Foreskin fibroblast (primary cell): ENCODE measurements at places on chromosomes 7 and 10.

DNA sequence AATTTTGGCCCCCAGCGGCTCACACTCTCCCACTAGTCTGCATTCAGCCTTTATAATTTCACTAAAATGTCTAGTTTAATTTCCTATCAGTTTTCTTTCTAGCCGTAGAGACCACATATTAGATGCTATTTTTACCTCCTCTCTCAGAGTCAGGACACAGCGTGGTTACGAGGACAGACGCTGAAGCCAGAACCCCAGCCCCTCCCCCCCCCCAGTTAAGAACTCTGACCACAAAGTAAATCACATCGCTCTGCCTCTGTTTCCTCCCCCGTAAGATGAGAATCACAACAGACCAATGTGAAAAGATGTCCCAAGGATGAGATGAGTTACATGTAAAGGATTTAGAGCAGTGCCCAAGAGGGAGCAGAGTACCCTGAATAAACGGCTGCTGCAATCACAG lies 11.1 kb upstream of the TARP start:
- DNase-seq = no peak

DNA sequence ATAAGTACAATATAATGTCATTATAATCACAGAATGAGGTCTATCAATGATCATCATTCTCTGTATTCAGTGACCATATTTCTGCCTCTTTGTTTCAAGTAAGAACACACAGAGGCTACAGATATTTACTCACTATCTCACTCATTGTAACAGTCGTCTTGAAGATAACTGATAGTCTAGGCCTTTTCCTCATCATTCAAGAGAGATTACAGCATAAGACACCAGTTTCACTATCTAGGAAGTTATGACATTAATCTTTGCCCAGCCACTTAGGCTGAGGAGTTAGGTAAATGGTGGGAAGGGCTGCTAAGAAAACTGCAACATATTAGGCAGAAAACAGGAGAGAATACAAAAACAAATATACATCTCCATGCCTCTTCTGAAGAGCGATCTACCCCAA lies 125.3 kb downstream of the CHCHD3 start:
- no peak for DNase-seq

DNA sequence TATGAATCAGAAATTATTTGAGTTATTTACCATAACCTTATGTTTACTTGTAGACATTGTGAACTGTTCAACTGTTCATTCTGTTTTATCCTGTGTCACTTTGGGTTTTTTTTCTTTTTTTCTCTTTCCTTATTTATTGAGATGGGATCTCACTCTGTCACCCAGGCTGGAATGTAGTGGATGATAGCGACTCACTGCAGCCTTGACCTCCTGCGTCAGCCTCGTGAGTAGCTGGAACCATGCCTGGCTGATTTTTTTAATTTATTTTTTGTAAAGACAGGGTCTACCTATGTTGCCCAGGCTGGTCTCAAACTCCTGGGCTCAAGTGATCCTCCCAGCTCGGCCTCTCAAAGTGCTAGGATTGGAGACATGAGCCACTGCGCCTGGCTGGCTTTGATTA lies 97.1 kb downstream of the CSTF2T start:
- peak; percentile 4 for DNase-seq

- no peak for DNase-seq
Observed at GRCh38 chr10:18236756-18237155, 96.5 kb downstream of the CACNB2 start.

DNA sequence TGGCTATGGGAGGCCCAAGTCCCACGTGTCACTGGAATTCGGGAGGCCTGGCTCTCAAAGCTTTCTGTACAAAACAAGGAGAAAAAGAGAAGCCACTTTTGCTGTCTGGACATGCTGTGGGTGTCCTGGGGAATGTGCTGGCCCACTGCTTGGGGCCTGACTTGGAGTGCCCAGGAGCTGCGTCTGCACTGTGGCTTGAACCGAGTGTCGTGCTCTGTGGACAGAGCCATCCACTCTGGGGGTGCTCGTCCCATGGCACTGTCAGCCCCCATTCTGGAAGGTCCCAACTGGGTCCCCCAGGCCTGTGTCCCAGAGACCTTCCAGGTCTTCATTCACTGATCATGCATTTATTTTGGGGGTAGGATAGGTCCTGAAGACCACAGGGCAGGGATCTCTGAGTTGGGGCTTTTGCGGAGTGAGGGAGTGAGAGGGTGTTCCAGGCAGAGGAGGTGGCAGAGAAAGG lies 138.0 kb downstream of the LHPP start:
- no peak for DNase-seq

GRCh38 chr10:8102708-8103401 lies 48.4 kb downstream of the GATA3 start:
- DNase-seq = no peak

DNA sequence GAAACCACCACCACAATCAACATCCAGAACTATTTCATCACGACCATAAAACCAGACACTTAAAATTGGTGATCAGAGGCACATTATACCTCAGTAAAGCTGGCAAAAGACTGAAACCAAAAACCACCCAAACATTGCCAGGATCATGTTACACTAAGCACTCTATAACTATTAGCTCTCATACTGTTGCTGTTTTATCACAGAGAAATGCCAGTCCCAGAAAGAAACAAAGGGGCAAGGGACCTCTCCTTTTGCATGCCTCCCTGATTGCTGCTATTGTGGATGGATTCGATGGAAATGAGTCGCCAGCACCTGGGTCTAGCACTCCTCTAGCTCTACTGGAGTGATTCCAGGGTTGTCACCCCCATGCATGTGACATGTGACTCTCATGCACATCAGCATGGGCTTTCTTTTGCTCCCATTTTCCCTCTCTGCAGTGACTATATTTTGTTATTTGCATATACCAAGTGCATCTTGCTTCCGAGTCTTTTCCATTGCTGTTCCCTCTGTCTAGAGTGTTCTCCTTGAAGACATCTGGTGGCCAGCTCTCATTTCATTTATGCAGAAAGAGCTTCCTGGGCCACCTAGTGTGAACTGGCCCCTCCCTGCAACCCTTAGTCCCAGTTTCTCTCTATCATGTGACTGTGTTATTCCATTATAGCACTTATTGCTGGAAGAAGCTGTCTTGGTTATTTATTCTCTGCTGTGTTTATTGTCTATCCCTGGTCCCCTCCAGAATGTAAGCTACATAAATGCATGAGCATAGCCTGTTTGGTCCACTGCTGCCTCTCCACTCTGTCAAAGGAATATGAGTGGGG lies 300.6 kb downstream of the PLXNA4 start:
- DNase-seq = no peak

GRCh38 chr10:24382979-24383663 lies 174.2 kb downstream of the KIAA1217 start:
- no peak for DNase-seq

GRCh38 chr7:4133491-4134044 lies 548.5 kb upstream of the FOXK1 start:
- DNase-seq = no peak

DNA sequence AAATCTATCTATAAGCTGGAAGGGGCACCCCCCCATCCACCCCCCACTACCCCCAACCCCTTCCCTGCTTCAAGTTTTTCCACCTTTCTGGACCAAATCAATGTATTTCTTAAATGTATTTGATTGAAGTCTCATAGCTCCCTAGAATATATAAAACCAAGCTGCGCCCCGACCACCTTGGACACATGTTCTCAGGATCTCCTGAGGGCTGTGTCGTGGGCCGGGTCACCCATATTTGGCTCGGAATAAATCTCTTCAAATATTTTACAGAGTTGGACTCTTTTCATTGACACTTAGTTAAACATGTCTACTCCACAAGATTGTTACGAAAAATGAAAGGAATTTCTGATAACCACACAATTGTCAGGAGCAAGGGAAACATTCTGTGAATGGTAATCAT lies 215.6 kb downstream of the ADARB2 start:
- no peak for DNase-seq

GRCh38 chr10:72946963-72947362 lies 7.6 kb downstream of the PLA2G12B start:
- no peak for DNase-seq

DNA sequence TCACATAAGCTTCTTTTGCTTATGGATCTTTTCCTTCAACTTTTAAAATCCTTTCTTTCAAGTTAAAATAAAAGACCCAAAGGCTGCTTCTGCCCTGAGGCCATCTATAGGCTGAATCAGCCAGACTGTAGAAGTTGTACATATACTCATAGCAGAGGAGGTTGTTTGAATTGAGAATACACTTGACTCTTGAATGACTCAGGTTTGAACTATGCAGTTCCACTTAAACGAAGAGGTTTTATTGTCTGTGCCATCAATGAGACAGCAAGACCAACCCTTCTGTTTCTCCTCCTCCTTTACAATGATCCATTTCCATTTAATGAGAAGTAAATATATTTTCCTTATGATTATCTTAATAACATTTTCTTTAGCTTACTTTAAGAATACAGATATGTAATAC lies 5.8 kb downstream of the ZNF365 start:
- peak; percentile 88 for DNase-seq

DNA sequence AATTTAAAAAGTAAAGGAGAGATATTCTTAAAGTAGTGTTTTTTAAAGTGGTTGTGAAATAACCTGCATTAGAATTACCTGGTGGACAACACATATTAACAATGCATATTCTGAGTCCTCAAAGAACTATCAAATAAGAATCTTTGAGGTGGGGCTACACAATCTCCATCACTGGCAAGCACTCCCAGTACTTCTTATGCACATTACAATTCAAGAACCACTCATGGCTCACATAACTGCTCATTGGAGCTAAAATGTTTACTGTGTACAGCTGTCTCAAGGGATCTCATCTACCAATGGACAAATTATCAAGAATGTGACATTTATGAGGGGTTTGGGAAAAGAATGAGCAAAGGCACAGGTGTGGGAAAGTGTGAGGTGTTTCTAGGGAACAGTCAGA lies 692.0 kb downstream of the PHTF2 start:
- no peak for DNase-seq

GRCh38 chr10:78211561-78212051 lies 177.9 kb downstream of the RPS24 start:
- DNase-seq = peak; percentile 78

- DNase-seq = peak; percentile 85
Observed at GRCh38 chr7:92835261-92835850, 1.0 kb downstream of the CDK6 start.

DNA sequence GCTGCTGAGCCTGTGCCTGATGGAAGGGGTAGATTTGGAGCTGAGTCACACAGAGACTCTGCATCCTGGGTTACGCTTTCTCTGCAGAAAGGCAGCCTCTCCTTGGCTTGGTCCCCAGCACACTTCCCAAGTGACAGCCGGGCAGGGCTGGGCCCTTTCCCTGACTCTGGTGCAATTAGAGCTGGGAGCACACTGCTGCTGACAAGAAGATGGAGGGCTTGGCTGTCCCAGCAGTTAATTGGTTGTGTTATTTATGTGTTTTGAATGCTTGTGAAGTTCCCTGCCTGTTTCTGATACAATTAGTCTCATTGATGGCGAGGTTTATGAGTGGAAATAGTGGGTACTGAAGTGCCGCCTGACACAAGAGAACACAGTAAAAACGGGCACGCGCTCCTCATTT lies 123.6 kb downstream of the TCERG1L start:
- no peak for DNase-seq

DNA sequence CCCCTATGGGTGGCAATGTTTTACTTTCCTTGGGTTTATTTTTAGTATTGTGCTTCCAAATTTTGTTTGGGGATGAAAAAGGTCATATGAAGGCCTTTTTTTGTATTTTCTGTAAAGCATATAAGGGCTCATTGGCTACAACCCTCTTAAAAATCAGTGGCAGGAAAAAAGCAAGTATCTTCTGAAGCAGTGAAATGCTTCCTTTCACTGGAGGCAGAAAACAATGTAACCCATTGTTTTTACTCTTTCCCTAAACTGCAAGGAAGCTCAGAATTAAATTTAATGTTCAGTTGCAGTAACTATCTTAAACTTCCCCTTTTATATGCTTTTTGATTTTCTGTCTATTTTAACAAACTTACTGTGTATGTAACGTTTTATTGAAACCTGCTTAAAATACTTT lies 148.7 kb upstream of the LYZL1 start:
- DNase-seq = no peak

- DNase-seq = no peak
Observed at GRCh38 chr10:18738835-18739234, 79.6 kb downstream of the ARL5B start.

GRCh38 chr10:119540038-119540437 lies 2.5 kb downstream of the RGS10 start:
- no peak for DNase-seq

GRCh38 chr10:14611968-14612693 lies 162.6 kb downstream of the FAM107B start:
- DNase-seq = no peak

DNA sequence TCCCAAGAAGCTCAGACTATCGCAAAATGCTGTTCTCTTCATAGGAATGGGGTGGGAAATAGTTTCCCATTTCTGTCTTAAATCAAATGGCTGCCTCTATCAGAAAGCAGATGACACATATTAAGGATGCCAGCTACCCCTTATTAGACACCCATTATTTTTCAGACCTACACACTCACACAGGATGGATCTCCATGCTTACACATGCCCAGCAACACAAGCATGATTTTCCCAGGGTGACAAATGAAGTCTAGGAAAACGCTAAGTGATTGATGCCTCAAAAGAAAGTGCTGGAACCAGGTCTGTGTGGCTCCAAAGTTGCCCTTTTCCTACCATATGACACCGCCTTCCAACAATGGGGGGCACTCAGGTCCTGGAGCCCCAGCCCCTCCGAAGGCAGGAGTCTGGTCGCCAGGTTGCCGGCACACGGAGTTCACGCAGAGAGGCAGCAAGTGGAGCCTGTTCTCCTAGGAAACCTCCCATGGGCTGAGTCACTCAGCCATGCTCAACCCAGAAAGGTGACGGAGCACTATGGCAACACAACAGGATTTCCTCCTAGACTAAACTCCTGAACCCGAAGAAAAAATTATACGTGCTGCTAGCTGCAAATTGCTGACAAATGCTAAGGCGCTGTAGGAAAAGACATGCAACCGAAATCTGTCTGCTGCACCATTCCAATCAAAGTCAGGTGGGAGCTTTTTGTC lies 19.8 kb downstream of the VOPP1 start:
- peak; percentile 38 for DNase-seq

- no peak for DNase-seq
Observed at GRCh38 chr7:75639071-75639885, 99.5 kb downstream of the HIP1 start.

DNA sequence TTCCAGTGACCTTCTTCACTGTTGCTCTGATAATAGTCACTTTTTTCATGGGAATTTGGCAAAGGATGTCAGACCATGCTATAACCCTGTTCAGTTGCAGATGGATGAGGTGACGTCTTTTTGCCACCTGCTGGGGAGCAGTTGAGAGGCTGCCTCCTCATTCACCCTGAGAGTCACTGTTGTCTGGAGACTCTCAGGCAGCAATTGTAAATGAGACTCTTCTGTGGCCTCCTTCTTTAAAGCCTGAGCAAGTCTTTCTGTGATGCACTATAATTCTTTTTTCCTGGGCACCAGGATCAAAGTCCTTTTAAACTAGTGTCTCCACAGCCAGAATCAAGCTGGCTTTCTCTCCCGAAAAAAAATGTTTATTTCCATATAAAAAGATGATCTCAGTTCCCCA lies 345.1 kb downstream of the ARL4A start:
- DNase-seq = no peak
